T-helper 17 cell (primary cell): ENCODE measurements at places on chromosomes 6 and 20.

- DNase-seq: no peak
These were observed 493 bp downstream of the CRYBG1 start for GRCh38 chr6:106360989-106361430.

GRCh38 chr20:59148701-59149493 lies 14.7 kb upstream of the ZNF831 start:
- no peak for DNase-seq

DNA sequence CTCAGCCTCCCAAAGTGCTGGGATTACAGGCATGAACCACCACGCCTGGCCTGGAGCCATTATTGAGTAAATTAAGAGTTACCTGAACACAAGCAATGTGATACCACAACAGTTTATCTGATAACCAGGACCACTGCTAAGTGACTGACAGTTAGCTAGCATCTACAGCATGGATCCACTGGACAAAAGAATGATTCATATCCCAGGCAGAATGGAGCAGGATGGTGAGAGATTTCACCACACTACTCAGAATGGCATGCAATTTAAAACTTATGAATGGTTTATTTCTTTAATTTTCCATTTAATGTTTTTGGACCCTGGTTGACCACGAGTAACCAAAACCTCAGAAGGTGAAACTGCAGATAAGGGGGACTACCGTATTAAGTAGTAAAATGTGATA lies 48.6 kb downstream of the RALGAPA2 start:
- no peak for DNase-seq

GRCh38 chr6:136084403-136084802 lies 165.7 kb downstream of the MTFR2 start:
- no peak for DNase-seq

DNA sequence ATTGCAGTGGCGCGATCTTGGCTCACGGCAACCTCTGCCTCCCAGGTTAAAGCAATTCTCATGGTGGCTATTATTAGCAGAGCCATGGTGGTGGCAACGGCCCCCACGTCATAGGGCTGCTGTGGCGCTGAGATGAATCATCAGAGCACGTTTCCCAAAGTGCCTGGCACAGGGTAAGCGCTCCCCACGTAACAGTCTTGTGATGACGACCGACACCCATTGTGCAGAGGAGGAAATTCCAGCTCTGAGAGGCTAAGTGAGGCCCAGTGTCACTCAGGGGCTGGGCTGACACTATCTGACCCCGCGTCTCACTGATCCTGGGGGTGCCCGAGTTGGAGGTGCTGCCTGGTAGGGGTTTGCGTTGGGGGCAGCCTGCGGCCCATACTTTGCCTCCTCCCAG lies 16.2 kb downstream of the SUN5 start:
- DNase-seq: no peak

DNA sequence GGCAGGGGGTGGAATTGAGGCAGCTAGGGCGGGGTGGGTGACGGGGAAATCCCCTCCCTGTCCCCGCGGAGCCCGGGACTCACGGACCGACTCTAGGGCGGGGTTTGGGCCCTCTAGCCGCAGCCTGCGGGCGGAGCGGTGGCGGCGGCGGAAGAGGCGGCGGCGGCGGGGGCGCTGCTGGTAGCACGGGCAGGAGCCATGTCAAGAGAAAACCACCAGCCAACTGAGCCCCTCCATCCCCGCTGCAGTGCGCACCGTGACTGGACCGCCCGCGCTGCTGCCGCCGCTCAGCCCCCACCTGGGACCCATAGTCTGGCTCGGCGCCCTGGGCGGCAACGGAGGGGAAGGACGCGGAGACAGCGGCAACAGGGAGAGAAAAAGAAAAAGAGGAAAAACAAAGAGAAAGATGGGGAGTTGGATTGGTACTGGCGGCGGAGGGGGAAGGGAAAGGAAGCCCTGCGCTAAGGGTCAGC lies 1.2 kb upstream of the C6orf62 start:
- peak; percentile 72 for DNase-seq

- no peak for DNase-seq
These were observed 590.5 kb upstream of the SLC35B3 start for GRCh38 chr6:9025796-9026394.

- DNase-seq: no peak
These were observed 81.1 kb downstream of the PLCG1 start for GRCh38 chr20:41218466-41218865.

DNA sequence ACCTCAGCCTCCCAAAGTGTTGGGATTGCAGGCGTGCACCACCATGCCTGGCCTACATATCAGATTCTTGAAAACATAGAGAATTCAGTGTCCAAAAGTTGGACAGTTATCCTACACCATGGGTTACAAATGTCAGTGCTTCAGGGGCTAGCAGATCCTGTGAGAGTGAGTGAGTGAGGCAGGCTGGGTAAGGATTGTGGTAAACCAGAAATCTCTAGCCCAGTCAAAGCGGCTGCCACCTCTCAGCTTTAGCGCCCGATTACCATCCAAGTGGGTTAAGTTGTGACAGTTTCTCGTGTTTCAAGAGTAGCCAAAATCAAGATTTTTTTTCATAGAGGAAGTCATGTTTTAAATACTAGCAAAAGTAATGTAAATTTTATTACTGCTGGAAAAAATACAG lies 21.9 kb upstream of the CSE1L start:
- DNase-seq: no peak

GRCh38 chr6:33724102-33725023 lies 12.9 kb upstream of the UQCC2 start:
- DNase-seq: no peak

- DNase-seq: no peak
These were observed 102.4 kb upstream of the SUPT3H start for GRCh38 chr6:45479834-45480751.

DNA sequence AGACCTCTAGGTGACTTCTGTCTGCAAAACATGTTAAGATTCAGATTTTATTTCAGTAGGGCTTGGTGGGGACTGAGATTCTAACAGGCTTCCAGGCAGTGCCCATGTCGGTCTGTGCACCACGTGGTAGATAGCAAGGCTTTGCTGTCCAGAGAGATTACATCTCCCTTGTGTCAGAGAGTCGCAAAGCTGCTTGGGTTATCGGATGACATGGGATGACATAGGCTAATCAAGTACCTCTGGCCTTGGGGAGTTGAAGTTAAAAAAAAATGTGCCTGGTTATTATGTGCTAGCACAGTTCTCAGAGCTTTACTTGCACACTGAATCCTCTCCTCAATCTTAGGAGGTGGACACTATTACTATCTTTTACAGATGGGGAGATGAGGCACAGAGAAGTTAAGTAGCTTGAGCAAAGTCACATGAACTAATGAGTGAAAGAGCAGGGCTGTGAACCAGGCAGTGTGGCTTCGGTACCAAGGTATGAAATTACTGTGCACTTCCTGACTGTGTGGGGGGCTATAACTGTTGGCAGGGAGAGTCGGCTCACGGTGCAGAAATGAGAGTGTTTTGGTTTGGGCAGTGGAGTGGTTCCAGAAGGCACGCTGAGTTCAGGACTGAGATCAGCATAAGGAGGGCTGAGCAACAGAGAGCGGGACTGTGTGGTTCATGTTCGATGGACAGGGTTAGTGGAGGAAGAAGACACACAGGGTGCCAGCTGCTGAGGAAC lies 41.1 kb downstream of the FARS2 start:
- no peak for DNase-seq

DNA sequence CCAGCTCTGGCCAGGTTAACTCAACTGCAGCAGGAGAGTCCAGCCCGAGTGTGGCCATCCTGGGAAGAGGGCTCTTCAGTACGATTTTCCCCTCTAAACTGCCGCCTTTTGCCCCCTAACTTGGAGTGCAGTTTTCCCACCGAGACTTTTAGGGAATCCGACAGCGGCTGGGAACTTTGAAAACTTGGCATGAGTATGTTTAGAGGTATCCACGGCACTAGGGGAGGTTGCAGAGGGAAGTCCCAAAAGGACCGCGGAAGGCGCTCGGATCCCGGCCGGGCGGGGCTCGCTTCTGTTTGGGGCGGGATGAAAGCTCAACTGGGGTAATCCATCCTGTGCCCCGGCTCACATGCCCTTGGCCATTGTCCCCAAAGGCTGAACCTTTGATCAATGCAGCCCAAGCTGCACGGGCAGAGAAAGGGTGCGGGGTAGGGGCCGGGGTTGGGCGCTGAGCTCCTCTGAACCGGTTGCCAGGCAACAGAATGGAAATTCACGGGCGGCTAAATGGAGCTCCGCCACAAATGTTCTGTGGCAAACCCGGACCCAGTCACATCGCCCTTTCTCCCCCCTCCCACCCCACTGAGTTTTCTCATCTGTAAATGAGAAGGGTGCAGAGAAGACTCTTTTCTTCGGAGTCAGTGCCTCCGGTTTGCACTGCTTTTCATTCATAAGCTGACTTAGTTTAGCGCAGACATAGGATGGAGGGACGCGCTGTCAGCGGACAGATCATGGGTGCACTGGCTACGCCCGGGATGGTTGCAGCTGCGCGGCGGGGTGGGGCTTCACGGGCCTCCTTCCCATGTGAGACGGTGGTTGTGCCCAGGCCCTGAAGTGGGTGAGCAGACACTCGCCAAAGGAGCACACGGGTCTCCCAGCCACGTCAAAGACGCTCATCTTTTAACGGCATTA lies 2.3 kb downstream of the BMP6 start:
- DNase-seq: no peak

- no peak for DNase-seq
These were observed 27.0 kb downstream of the ELOVL5 start for GRCh38 chr6:53321701-53322100.

DNA sequence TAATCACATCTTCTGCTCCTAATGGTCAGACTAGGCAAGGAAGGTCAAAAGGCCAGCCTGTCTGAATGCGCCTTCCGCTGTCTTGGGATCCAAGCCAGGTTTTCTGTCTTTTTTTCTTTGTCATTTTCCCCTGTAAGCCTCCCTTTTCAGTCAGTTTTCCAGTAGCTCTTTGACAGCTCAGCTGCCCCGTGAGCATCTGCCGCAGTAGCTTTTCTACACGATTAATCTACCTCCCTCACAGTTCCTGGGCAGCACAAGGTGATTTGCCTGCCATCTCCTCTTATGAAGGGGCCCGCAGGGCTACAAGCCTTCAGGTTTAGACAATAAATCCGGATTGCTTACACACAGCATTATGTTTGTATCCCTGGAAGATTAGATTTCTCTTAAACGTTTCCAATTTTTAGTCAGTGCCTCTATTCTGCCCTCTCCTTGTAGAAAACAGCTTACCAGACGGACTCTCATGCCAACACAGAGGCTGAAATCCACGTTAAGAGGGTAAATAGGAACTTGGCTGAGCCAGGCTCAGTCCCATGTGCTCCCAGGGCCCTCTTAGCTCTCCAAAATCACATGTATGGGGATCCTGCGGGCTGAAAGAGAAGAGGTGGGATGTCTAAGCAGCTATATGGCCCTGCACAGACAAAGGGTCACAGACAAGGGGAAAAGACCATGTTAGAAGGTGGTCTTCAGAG lies 77.2 kb downstream of the LY86 start:
- DNase-seq: no peak

GRCh38 chr6:158849899-158850806 lies 31.0 kb upstream of the EZR start:
- peak; percentile 52 for DNase-seq

DNA sequence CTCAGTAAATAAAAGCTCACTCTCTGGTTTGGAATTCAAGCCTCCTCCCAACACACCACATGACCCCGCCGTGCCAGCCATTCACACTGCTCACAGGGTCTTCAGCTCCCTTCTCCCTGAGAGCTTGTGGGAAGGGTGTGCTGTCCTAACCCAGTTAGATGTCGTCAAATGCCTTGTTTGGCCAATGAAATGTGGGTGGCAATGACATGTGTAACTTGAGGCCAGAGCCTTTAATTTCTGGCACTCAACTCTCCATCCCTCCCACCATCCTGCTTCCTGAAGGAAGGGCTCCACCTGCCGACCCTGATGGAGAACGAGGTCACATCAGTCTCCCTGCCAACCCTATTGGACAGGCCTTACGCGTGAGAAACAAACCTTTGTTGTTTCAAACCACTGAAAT lies 224.5 kb upstream of the AGPAT4 start:
- no peak for DNase-seq
